ENCODE measurements at places on chromosomes 6 and 20. TPM values are rescaled to one million over a fixed set of nuclear protein-coding genes. Genes with fewer than 3 reads are reported as not detected.

DNA sequence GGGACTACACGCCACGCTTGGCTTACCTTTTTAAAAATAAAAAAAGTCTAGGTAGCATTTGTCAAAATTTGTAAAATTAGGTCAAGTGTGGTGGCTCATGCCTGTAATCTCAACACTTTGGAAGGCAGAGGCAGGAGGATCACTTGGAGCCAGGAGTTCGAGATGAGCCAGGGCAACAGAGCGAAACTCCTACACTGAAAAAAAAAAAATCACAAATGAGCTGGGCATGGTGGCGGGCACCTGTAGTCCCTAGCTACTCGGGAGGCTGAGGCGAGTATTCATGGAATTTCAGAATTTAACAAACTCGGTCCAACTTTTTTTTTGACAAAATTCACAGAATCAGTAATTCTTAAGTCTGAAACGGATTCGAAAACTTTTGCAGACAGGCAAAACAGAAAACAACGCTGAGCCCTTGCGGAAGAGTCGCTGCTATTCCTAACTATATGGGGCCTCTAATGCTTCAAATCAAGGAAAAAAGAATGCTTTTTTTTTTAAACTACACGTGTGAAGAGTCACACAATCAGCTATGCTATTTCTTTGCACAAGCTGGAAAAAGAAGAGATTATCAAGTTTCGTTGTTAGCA is 62.9 kb downstream of the GTF2H5 start:
- no peak for DNase-seq
- peak overlapping the region; percentile 85 for H3K27ac ChIP-seq
- H3K27me3 ChIP-seq, result no peaks in the 10 kb centered on the region

DNA sequence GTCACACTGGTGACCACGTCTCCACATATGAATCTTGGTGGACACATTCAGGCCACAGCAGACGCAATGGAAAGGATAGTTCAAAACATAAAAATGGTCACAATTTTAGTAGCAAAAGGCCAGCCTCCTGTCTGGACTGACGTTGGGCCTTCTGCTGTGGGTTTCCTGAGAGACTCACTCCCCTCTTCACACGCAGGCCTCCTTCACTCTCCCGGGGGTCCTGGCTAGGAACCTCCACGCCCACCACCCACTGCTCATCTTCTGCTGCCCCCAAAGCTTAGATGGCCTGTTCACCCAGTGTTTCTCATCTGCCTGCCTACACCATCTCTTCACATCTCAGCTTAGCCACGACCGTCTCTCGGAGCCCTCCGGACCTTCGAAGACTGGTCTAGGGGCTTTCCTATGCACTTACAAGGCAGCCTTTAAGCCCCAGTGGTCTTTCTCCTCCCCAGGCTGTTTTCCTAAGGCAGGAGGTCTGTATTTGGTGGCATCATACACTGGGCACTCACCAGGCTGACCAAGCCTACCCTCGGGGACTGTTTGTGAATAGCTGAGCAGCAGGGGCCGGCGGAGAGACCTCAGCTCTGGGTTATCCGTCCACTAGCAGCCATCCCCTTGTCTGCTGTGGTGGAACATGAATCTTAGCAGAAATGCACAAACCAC is 46.6 kb upstream of the AFDN start:
- no peaks in the 10 kb centered on the region for H3K27me3 ChIP-seq
- no peaks in the 10 kb centered on the region for H3K36me3 ChIP-seq
- H3K4me3 ChIP-seq, result no peak overlapping the region

DNA sequence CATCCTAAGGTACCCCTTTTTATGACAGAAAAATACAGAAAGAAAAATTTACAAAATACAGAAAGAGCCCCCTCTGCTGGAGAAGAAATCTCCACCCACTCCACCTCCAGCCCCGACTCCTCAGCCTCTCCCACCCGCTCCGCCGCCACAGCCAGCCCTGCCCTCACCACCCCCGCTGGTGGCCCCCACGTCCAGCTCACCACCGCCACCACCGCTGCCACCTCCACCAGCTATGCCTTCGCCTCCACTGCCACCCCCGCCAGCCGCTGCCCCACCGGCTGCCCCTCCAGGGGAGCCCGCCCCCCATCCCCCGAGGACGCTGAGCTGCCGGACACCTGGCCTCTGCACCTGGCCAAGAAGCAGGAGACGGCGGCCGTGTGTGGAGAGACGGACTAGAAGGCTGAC is 17.7 kb downstream of the WFDC2 start:
- no peak overlapping the region for H3K4me3 ChIP-seq
- no peaks in the 10 kb centered on the region for H3K4me1 ChIP-seq
- H3K27me3 ChIP-seq, result peaks cover 47% of the 10 kb centered on the region
- H3K36me3 ChIP-seq, result no peaks in the 10 kb centered on the region
- no peak overlapping the region for H3K27ac ChIP-seq
- DNase-seq, result no peak

- no peak overlapping the region for H3K4me3 ChIP-seq
- peaks cover 6% of the 10 kb centered on the region for H3K4me1 ChIP-seq
- H3K27me3 ChIP-seq, result no peaks in the 10 kb centered on the region
- DNase-seq, result no peak
- H3K36me3 ChIP-seq, result no peaks in the 10 kb centered on the region
Observed at GRCh38 chr6:157595768-157596167, 214.8 kb downstream of the ZDHHC14 start.

Gene RSPH4A
- 5.1 TPM for total RNA-seq

GRCh38 chr6:75842732-75843131 is 93.7 kb downstream of the MYO6 start:
- H3K4me1 ChIP-seq, result no peaks in the 10 kb centered on the region
- DNase-seq, result no peak
- H3K4me3 ChIP-seq, result no peak overlapping the region
- no peak overlapping the region for H3K27ac ChIP-seq
- H3K27me3 ChIP-seq, result no peaks in the 10 kb centered on the region

GRCh38 chr20:34022151-34022838 is 28.6 kb downstream of the RALY start:
- no peak overlapping the region for H3K4me3 ChIP-seq
- H3K27me3 ChIP-seq, result no peaks in the 10 kb centered on the region
- H3K27ac ChIP-seq, result peak overlapping the region; percentile 52
- DNase-seq, result no peak
- H3K4me1 ChIP-seq, result peaks cover 14% of the 10 kb centered on the region
- H3K36me3 ChIP-seq, result no peaks in the 10 kb centered on the region

Gene OXT
- not detected for total RNA-seq

GRCh38 chr20:3183896-3184612 is 10.7 kb upstream of the LZTS3 start:
- no peak overlapping the region for H3K4me3 ChIP-seq
- peaks cover 11% of the 10 kb centered on the region for H3K36me3 ChIP-seq
- H3K4me1 ChIP-seq, result no peaks in the 10 kb centered on the region
- H3K27ac ChIP-seq, result no peak overlapping the region

GRCh38 chr20:7232796-7233195 is 465.3 kb downstream of the BMP2 start:
- no peak overlapping the region for H3K27ac ChIP-seq
- no peak for DNase-seq
- H3K27me3 ChIP-seq, result no peaks in the 10 kb centered on the region
- H3K4me1 ChIP-seq, result no peaks in the 10 kb centered on the region
- H3K36me3 ChIP-seq, result no peaks in the 10 kb centered on the region

Measured in left lung (tissue), 14 donors.